ENCODE measurements at places on chromosomes 2 and 18.
A peak's percentile ranks its signal among the peaks of the same experiment; 100 is the strongest.

DNA sequence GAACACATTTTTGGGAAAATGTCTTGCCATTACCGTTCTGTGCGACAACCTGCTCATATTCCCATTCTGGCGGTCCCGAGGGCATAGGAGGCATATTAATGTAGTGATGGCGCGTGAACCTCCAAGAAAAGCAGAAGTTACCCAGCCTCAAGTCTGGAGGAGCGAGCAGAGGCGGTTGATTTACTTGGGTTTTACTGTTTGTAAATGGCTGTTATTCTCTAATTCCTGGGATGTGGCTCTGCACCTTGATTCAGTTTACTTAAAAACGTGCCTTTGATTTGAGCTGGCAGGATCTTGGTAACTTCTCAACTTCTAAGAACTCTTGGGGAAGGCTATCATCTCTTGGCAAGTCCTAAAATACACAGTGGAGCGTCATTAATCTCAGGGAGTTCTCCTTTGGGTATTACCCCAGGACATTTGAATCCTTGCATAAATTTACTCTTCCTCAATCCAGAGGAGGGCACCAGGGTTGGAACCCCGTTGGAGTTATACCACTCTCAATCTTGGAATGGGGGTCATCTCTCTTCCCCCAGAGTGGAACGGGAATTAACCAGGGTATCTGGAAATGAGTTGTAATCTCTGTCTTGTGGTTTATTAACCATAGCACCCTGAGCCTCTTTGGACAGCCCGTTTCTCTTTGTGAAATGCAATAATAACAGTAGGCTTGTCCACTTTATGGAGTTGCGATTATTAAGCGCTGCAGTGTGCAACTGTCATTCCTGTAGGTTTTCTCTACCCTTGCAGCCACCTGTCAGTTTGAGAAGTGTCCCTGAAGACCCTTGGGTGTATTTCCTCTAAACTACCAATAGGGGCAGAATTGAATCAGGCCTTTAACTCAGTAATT lies 2.1 kb downstream of the HK2 start:
- DNase-seq: no peak

- DNase-seq: no peak
Observed at GRCh38 chr2:38037757-38038621, 38.0 kb downstream of the CYP1B1 start.

DNA sequence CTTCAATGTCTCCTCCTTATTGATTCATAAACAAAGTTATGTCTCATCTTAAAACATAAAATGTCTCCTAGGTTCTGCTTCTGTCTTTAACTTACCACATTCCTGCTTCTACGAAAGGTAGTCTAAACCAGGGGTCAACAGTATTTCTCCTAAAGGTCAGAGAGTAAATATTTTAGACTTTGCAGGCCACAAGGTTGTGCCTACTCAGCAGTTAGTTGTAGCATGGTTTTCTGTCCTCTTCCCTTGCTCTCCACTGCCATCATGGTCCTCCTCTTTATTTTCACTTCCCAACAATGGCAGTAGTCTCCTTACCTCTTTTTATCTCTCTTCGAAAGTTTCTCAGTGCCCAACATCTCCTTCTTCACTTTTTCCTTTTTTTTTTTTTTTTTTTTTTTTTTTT lies 68.3 kb upstream of the LRP1B start:
- DNase-seq: no peak

DNA sequence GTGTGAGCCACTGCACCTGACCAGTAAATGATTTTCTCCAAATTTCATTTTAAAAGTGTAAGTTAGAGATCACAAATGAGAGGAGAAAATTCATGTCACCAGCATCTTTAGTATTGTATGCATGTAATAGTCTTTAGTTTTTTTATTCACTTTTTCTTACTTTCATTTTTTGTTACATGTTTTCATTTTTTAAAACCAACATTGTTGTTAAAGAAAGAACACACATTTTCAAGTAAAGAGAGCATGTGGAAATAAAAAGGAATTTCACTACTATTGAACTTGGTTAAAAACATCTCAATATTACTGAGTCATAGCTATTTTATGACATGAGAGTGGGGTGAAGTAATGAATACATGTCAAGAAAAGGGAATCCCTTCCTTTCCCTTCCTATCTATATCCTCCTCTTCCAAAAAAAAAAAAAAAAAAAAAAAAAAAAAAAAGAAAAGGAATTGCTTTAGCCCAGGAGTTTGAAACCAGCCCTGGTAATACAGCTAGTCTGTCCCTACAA lies 29.1 kb upstream of the PMAIP1 start:
- DNase-seq: no peak

DNA sequence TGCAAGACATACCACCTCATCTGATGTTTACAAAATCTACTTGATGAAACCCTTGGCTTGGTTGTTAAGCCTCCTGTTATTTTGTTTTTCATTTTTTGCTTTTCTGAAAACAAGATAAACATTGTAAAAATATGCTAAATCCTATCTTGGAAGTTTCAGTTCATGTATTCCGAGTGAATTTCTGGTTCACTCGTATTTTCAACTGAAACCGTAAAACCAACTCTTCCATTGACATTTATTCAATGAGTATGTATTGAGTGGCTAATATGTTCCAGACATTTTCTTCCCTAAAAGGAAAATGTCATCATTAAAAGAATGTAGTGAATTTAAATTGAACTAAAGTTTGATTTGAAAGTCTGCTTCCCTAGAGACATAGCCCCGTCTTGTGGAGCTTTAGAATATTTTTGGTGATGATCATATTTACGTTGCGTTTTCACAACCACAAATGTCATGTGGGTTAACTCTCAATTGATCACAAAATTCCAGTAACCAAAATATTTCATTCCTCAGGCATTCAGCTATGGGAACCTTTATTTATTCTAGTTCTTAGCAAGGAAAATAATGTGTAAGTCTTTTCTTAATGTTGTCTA lies 204.2 kb downstream of the MBD2 start:
- no peak for DNase-seq

DNA sequence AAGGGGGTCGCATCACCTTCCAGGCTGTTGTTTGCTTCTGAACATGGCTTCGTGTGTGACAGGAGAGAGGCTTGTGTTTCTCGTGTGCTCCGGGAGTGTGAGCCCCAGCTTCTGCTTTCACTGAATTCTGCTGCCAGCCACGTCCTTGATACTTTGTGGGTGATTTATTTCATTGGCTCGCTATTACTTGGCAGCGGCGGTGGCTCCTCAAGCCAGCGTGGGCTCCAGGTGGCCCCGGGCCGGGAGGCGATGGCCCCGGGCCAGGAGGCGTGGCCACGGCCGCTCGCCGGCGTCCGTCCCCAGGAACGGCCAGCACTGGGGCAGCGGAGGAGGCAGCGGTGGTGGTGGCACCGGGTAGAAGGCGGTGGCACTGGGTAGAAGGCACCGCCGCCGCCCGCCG lies 63.1 kb downstream of the NAPG start:
- DNase-seq: no peak

- no peak for DNase-seq
Observed at GRCh38 chr2:215110918-215111317, 27.5 kb downstream of the ABCA12 start.

DNA sequence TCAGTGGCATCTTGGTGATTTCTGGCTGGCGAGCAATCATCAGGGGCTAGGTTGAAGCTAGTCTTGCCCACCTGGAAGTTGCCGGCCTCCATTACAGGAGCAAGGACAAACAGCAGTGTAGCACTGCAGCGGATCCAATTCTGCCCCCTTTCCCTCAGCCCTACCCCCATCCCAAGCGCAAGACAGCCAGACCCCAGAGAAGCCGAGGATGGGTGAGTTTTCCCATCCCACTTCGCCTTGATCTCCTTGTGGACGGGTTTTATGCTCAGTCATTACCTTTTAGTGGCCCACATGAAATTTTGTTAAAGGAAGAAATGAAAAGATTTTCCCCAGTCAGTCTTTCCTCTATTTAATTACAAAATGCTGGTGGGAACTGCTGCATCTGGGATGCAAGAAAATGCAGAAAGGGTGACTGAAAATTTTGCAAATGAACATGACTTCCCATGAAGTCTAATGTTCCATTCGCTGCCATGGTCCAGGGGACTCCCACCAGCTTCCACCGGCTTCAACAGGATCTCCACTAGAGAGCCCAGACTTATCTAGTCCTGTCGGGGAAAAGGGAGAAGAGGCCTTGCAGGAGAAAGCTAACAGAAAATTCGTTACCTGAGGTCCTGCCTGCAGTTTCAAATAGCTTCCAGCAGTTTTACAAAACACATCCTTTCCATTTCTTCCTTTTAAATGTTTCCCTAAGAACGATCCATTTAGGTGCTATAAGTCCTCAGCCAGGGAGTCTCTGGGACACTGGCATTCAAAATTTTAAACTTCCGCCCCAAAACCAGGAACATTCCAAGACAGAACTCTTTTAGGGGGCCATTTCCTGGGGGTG lies 1.9 kb upstream of the HOXD9 start:
- no peak for DNase-seq

GRCh38 chr2:156321243-156321904 lies 11.1 kb downstream of the NR4A2 start:
- no peak for DNase-seq

DNA sequence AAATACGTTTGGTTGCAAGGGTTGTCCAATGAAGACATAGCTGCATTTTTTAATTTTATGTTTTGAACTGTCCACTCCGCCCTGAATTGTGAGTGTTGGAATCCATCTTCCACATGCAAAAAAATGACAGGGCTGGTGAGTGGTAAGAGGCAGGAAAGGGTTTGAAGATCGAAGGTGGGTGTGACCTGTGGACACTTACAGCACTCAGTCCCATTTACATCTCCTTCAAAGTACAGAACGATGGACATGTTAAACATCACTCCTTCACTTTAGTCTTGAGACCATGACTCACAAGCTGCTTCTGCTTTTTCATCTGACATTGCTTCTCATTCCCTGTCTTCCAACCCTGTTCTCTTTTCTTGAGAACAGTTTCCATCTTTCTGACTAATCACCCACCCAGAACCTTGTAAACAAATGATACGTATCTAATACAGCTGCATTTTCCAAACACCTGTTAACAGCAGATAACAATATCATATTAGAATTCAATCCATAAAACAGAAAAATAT lies 179.3 kb downstream of the ZNF516 start:
- DNase-seq: no peak

GRCh38 chr2:217836901-217837491 lies 165.8 kb downstream of the TNS1 start:
- no peak for DNase-seq

DNA sequence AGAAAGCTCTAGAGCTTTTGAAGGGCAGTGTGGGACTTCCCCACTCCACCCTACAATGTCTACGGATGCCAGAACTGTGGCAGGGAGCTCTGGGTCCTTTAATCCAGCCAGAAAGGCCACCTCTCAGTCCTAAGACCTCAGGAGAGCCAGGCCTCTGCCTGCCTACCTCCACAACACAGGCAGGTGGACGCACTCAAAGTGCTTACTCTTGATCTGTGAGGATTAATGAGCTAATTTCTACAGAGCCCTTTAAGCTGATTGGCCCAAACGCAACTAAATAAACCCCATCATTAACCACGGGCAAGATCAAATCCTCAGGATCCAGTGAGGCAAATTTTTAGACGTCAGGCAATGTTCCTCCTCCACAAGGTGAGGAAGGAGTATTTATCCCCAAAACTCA lies 8.1 kb downstream of the STK39 start:
- no peak for DNase-seq

- no peak for DNase-seq
Observed at GRCh38 chr2:158755310-158756087, 39.6 kb upstream of the DAPL1 start.

- no peak for DNase-seq
Observed at GRCh38 chr2:210971431-210971830, 415.0 kb downstream of the CPS1 start.

- DNase-seq: no peak
Observed at GRCh38 chr2:114175507-114175906, 266.9 kb upstream of the DPP10 start.

DNA sequence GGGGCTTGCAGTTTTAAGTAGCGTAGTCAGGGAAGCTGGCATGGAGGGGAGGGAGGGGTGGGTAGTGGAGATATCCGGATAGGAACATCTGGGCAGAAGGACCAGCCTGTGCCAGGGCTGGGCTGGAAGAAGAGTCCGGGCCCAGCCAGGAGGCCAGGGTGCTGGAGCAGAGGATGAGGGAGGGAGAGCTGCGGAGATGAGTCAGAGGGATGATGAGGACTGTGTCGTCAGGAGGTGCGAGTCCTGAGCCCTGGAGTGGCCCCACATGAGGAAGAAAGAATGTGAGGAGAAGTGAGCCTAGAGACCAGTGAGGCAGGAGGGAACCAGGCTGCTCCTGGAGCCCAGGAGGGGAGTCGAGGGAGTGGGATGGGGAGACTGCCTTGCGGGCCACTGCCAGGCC lies 82.4 kb downstream of the CTIF start:
- DNase-seq: no peak

GRCh38 chr18:62555135-62555534 lies 32.3 kb downstream of the ZCCHC2 start:
- no peak for DNase-seq

DNA sequence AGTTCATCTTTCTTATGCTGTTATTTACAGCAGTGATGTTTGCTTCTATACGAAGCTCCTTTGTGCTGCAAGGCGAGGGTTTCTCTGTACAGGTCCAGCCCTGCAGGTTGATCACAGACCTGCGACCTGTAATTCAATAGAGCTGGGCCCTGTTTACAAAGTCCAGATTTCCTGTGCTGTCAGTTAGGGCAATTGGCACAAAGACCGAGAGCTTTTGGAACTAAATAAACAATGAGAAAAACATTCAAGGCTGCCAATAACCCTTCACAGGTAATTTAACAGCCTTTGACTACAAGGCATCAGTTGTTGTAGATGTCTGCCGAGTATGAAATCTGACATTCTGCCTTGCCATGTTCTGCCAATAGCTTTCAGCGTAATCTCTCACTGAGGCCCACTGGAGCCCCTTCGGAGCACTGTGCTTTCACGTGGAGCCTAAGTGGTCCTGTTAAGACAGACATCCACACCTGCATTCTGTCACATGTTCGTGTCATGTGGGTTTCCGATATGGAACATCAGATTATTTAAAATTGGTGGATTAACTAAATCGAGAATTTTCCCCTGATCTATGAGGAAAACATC lies 232.5 kb downstream of the PTGR3 start:
- DNase-seq: peak; percentile 38

DNA sequence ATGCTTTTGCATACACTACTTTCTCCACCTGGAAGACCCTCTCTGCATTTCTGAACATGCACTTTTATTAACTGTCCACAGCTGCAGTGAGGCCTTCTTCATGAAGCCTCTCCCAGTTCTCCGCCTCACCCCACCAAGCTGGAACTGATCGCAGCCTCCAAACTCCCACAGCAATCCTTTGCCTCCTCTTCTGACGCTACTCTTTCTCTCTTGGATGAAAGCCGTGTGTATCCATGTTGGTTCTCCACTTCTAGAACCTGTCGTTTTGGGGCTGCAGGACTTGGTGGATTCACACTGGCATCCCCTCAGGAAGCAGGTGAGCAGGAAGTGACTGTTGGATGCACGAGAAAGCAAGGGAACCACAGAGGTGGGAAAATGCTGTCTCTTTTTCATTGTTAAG lies 288.6 kb downstream of the MYCN start:
- DNase-seq: no peak

- DNase-seq: no peak
Observed at GRCh38 chr2:152420363-152420762, 85.4 kb downstream of the FMNL2 start.

GRCh38 chr2:124318913-124319312 lies 293.8 kb downstream of the CNTNAP5 start:
- no peak for DNase-seq
